ENCODE measurements at places on chromosomes 16 and 17.
A peak's percentile ranks its signal among the peaks of the same experiment; 100 is the strongest.

- DNase-seq, result no peak
These were observed 752.9 kb downstream of the KCNJ2 start for GRCh38 chr17:70922268-70922667.

DNA sequence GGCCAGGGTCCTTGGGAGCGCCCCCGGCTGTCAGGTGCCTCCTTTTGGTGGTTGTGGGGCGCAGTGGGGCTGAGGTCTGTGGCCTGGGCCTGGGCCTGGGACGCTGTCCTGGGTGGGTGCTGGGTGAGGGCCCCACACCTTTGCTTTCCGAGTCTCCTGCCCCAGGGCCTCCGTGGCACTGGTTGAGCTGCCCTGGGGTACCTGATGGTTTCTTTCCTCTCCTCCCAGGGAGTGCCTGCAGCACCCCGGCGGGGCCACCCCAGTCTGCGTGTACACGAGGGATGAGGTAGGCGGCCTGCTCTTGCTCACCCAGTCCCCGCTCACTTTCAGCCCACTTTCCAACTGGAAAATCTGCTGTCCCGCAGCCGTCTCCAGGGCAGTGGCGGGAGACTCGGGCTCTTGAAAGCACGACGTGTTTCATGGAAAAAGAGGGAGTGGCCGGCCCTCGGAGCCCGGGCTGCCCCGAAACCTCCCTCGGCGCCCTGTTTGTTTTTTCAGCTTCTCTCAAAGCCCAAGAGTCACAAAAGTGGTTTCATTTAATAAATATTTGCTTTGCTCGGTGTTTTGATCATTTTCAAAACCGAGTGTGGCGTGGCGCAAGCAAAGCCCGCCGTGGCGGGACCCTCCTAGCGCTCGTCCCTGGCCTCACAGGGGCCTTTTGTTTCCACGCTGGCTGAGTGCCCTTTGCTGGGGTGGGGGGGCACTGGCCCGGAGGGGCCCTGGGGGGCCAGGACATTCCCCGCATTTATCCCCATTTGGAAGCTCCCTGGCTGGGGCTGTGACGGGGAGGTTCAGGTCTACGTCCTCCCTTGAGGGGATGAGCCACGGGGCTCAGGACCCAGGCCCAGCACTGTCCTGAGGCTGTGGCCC is 17.4 kb downstream of the ASPSCR1 start:
- DNase-seq, result no peak

- DNase-seq, result no peak
These were observed 7.7 kb downstream of the NUBP1 start for GRCh38 chr16:10751291-10751697.

- DNase-seq, result no peak
These were observed 38.8 kb downstream of the ERN1 start for GRCh38 chr17:64091116-64091515.

DNA sequence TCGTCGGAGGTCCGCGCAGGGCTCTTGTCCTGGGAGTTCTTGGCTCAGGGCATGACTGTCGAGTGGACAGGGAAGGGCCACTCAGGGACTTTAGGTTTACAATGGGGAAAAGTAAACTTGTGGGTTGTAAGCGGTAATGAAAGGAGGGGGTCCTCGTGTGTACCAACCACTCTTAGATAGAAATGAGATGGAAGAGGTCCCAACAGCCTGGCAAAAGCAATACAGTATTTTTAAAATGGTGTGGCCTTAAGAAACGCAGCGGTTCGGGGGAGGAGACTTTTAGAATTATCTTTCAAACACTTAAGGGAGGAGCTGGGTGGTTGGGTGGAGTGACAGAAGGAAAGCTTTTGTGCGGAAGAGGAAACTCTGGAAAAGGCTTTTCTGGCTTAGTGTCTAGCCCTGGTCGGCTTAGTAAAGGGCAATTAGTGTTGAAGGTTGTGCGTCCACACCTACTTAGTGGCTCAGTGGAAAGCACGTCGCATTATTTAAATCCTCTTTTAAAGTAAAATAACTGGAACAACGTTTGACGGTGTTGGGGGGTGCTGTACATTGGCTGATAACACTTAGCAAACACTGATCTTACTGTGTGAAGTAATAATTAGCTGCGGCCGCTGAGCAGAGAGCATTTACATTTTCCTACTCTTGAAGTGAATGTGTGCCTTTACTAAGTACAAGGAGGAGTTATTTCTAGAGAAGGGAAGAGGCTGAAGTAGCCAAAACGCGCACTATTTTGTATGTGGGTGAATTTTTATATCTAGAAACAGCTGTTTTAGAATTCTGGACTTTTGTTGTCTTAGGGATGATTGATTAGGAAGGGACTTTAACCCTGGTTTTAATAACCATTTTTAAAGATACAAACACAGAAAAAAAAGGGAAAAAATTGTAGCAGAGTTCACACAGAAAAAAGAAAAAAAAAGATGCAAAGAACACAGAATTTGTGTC is 1.0 kb downstream of the WSB1 start:
- DNase-seq, result peak; percentile 22

- DNase-seq, result no peak
These were observed 1.8 kb downstream of the ZNRF1 start for GRCh38 chr16:75000481-75001081.

GRCh38 chr17:63624531-63624880 is 2.3 kb downstream of the MAP3K3 start:
- no peak for DNase-seq

DNA sequence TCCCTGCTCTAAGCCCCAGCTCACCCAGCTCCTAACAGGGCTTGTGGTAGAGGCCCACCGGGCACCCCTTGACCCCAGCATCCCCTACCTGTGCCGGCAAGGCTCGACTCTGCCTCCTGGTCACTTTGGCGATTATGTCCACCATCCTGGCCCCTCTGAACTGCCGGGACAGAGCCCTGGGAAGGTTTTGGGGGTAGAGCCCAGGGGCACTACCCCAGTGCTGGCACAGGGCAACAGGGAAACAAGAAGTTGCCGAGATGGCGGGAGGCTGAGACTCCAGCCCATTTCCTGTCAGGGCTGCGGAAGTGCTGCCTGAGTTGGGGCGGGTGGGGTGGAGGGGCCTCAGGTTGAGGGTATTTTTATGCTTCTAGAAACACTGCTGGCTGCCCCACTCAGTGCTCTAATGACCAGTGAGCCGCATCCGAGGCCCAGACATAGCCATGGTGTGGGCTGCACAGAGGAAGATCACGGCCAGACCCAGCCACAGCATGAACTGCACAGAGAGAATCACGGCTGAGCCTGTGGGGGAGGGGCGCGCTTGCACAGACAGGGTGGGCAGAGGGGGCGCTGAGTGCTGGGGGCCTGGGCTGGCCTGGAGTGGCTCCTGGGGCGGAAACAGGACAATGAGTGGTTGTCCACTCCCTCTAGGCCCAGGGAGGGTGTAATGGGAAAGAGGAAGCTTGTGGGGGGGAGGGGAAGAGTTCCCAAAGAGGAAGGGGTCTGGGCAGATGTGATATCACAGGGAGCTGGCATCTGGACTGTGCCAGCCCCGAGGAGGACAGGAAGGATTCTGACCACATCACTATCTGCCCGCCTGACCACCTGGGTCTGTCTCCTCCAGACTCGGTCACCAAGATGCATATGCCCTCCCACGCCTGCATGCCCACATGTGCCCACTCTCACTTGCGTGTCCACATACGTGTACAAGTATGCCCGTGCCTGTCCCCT is 22.3 kb downstream of the ARHGAP27 start:
- DNase-seq, result no peak

DNA sequence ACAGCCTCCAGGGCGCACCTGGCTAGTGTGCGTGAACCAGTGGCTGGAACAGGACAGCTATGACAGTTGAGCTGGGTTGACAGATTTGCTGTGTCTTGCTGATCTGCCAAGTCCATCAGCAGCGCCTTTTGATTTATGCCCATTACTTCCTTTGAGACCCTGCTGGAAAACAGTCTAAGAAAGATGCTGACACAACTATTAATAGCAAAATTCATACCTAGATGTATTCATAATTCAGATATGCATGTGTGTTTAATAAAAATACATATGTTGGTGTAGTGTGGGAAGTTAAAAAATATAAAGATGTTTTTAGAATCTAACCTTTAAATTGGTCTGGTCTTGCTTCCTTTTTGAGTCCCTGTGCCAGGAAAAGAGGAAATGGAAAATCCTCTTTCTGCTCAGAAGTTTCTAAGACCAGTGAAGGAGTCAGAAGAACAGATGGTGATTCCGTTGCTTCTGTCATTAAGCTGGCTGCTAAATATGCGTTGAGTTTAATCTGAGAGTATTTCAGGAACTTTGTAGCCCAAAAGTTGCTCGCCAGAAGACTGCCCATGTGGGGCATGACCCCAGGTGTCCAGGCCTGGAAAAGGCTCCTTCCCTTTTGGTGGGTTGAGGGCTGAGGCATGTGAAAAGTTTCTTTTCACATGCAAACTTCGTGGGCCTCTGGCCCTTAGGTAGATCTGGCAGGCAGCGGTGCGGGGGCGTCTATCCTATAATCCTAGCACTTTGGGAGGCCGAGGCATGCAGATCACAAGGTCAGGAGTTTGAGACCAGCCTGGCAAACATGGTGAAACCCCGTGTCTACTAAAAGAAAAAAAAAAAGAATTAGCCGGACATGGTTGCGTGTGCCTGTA is 40.0 kb upstream of the ENDOV start:
- DNase-seq, result no peak

DNA sequence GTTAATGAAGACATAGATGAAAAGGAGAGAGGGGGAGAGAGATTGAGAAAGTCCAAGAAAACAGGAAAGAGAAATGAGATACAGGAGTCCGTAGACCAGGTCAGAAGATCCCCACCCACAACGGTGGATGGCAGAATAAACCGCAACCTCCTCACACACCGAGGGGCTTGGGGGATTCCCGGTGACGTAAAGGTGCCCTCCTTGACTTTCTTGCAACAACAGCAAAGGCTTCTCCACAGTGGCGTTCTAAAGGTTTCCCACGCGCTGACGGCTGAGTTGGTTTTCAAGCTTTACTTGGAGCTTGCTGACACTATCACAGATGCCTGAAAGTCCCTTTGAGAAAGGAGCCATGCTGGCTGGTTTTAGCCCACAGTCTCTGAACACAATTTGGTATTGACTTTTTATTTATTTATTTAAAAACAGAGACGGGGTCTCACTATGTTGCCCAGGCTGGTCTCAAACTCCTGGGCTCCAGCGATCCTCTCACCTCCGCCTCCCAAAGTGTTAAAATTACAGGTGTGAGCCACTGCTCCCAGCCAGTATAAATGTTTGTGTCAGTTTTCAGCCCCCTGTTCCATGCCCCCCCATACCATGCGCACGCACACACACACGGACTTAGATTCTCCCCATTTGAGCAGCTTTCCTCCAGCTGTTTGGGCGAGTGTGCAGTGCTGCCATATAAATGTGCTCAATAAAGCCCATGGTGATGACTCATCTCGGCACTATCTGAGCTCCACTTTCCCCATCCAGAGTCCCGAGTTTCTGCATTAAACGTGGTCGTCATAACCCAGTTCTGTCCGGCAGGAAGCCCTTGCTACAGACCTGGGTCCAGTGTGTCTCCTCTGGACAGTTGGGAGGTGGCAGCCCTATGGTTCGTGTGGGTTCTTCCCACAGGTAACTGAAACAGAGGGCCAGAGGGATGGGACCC is 33.0 kb upstream of the SEC14L1 start:
- DNase-seq, result peak; percentile 33

- no peak for DNase-seq
These were observed 998 bp downstream of the ACD start for GRCh38 chr16:67658849-67659674.

DNA sequence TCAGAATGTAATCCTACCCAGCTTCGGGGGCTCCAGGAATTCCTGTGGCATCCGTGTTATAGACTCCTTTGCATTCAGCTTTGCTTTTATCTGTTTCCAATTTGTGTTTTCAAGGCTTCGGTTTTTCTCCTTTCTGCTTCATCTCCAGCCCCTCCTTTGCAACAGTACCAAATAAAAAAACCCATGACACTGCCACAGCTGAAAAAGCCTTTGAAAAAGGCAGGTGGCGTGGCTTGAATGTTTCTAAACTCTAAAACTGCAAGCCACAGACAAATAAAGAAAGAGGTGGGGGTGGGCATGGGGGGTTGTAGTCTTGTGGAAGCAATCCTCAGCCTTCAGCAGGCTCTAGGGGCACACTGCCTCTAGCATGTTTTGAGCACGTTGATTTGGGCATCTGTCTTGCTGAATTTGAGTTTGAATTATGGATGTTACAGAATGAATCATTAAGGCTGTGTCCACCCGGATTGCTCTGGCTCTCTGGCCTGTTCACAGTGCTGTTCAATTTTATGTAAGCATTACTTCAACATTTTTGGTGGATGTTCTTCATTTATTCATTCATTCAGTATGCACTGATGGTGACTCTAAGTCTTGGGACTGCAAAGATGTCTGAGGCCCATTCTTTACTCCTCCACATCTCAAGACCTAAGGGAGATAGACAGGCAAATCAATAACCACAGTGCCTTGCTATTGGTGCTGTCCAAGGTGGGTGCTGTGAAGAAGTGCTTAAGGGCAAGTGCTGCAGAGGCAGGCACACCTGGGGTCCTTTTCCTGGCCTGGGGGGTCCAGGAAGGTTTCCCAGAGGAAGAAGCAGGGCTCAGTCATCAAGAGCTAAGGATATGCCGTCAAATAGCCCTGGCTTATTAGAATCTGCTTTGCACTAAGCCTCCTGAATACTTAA is 77.4 kb downstream of the CDH13 start:
- no peak for DNase-seq

- no peak for DNase-seq
These were observed 101.0 kb downstream of the METRNL start for GRCh38 chr17:83180264-83180995.

- DNase-seq, result no peak
These were observed 360.3 kb upstream of the KIF2B start for GRCh38 chr17:53462393-53462811.

DNA sequence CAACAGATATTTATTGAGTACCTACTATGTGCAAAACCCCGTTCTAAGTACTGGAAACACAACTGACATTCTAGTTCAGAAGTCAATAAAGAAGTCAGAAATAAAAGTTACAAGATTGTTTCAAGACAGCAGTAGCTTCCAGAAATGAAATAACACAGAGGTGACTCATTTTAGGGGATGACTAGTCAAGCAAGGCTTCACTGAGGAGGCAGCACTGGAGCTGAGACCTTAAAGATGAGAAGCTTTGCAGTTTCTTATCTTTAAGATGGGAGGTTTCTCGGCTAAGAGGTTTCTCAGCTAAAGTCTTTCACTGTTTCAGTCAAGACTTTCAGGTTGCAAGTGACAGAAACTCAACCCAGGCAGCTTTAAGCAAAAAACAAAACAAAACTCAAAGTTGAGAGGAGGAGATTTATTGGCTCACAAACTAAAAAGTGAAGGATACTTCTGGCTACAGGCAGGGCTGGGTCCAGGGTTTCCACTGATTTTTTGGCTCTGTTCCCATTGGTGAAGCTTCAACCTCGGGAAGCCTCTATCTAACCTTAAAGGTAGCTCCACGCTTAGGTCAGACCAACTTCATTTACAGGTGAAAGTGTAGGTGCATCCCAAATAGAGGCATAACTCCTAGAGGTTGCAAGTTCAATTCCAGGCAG is 7.4 kb upstream of the MMP2 start:
- peak; percentile 2 for DNase-seq
